ENCODE measurements at places on chromosomes 5 and 9. TPM values are rescaled to one million over a fixed set of nuclear protein-coding genes. Genes with fewer than 3 reads are reported as not detected.

- H3K4me1 ChIP-seq, result no peaks in the 10 kb centered on the region
- no peak overlapping the region for H3K27ac ChIP-seq
- H3K27me3 ChIP-seq, result no peaks in the 10 kb centered on the region
- no peak overlapping the region for H3K4me3 ChIP-seq
- no peak for DNase-seq
Observed at GRCh38 chr5:11984196-11984595, 80.0 kb upstream of the CTNND2 start.

GRCh38 chr9:95486318-95486717 is 30.5 kb downstream of the PTCH1 start:
- DNase-seq, result no peak
- no peaks in the 10 kb centered on the region for H3K4me1 ChIP-seq
- H3K36me3 ChIP-seq, result no peaks in the 10 kb centered on the region
- H3K4me3 ChIP-seq, result no peak overlapping the region

GRCh38 chr5:102664616-102665335 is 90.3 kb upstream of the PAM start:
- no peaks in the 10 kb centered on the region for H3K27me3 ChIP-seq
- H3K27ac ChIP-seq, result no peak overlapping the region
- no peak overlapping the region for H3K4me3 ChIP-seq
- no peaks in the 10 kb centered on the region for H3K36me3 ChIP-seq
- DNase-seq, result no peak

GRCh38 chr5:43416803-43417394 is 4.7 kb upstream of the CCL28 start:
- H3K4me3 ChIP-seq, result no peak overlapping the region
- H3K4me1 ChIP-seq, result no peaks in the 10 kb centered on the region
- no peaks in the 10 kb centered on the region for H3K27me3 ChIP-seq

- H3K4me3 ChIP-seq, result no peak overlapping the region
- no peak overlapping the region for H3K27ac ChIP-seq
- H3K4me1 ChIP-seq, result no peaks in the 10 kb centered on the region
- no peaks in the 10 kb centered on the region for H3K27me3 ChIP-seq
- DNase-seq, result no peak
- H3K36me3 ChIP-seq, result no peaks in the 10 kb centered on the region
Observed at GRCh38 chr5:63727583-63727982, 234.7 kb downstream of the HTR1A start.

DNA sequence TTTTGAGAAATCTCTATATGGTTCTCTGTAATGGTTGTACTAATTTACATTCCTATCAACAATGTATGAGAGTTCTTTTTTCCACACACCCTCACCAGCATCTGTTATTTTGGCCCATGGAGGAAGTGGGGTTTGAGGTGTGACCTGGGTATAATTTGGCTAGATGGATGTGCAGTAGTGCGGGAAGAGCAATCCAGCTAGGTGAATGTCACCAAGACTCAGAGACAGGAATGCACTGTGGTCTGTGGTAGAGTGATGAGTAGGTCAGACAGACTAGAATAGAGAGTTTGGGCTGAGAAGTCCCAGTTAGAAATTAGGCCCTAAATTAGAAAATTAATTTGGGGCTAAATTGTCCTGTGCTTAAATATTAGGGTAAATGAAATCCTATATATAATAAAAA is 32.8 kb upstream of the PIP5K1B start:
- H3K36me3 ChIP-seq, result no peaks in the 10 kb centered on the region
- no peak for DNase-seq

DNA sequence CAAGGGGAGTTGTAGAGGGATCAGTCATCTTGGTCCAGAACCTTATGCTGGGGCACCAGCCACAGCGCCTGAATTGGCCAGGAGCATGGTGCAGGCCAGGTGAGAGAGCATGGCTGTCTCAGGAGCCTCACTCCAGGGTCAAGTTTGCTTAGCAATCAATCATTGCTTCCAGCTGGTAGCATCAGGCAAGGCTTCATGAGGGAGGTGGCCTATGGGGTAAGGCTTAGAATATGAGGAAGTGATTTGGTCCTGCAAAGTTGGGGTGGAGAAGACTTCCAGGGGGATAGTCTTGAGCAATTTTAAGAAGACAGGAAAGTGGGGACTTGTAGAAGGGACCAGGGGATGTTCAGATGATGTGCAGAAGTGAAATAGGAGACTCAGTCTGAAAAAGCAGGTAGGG is 53.9 kb upstream of the PITX1 start:
- no peak overlapping the region for H3K27ac ChIP-seq
- no peaks in the 10 kb centered on the region for H3K4me1 ChIP-seq
- H3K27me3 ChIP-seq, result no peaks in the 10 kb centered on the region
- H3K4me3 ChIP-seq, result no peak overlapping the region
- peak; percentile 8 for DNase-seq
- no peaks in the 10 kb centered on the region for H3K36me3 ChIP-seq

GRCh38 chr5:53052499-53052898 is 57.1 kb downstream of the MOCS2 start:
- no peaks in the 10 kb centered on the region for H3K36me3 ChIP-seq
- H3K27ac ChIP-seq, result no peak overlapping the region
- H3K27me3 ChIP-seq, result no peaks in the 10 kb centered on the region
- H3K4me3 ChIP-seq, result no peak overlapping the region

DNA sequence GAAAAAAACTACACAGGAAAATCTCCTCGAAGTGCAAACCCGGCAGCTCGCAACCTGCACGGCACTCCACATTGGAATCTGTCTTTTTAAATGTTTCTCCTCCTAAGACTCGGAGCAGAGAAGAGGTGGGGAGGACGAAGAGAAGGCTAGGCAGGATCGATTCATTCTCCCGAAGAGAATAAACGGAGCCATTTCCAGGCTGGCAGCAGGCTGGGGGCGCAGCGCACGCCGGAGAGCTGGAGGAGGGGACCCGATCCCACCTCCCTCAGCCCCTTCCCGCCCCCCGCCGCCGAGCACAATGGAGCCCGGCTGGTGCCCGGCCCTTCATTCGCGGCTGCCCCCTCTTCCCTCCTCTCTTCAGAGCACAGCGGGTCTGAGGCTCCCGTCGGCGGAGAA is 628 bp downstream of the HOMER1 start:
- H3K36me3 ChIP-seq, result no peaks in the 10 kb centered on the region
- peak overlapping the region; percentile 94 for H3K27ac ChIP-seq
- H3K4me1 ChIP-seq, result peaks cover 5% of the 10 kb centered on the region

- no peaks in the 10 kb centered on the region for H3K36me3 ChIP-seq
- H3K27me3 ChIP-seq, result no peaks in the 10 kb centered on the region
- no peaks in the 10 kb centered on the region for H3K4me1 ChIP-seq
- no peak for DNase-seq
Observed at GRCh38 chr5:95274011-95274410, 10.9 kb downstream of the MCTP1 start.

DNA sequence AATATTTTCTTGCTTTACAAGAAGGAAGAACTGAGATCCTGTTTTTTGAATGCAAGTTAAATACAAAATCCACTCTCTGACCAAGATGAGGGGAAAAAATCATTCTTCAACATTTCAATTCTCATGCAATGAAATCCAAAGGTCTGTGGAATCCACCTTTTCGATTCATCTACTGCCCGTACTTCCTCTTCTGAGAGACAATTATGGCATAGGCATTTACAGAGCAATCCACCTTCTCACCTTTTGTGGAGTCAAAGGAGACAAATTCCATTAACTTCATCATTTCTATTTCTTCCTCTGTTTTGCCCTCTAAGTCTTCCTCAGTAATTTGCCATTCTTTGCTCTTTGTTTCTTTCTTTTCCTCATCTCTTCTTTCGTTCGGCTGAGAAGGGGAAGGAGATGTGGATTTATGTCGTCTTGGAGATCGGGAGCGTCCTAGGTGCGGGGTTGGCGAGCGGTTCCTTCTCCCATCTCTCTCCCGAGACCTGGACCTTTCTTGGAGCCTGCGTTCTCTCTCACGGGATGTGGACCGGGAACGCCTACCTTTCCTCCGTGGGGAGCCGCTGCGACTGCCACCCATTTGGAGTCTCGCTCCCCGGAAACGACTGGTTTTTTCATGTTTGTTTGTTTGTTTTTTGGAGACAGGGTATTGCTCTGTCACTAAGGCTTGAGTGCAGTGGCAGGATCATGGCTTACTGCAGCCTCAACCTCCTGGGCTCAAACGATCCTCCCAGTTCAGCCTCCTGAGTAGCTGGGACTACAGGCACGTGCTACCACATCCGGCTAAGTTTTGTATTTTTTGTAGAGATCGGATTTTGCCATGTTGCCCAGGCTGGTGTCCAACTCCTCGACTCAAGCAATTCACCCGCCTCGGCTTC is 24.3 kb upstream of the AFF4 start:
- no peaks in the 10 kb centered on the region for H3K36me3 ChIP-seq
- H3K27me3 ChIP-seq, result no peaks in the 10 kb centered on the region
- H3K4me3 ChIP-seq, result no peak overlapping the region
- H3K4me1 ChIP-seq, result no peaks in the 10 kb centered on the region

GRCh38 chr5:168217497-168217896 is 73.9 kb upstream of the WWC1 start:
- H3K4me1 ChIP-seq, result no peaks in the 10 kb centered on the region
- no peak overlapping the region for H3K27ac ChIP-seq
- no peaks in the 10 kb centered on the region for H3K36me3 ChIP-seq
- H3K4me3 ChIP-seq, result no peak overlapping the region
- no peaks in the 10 kb centered on the region for H3K27me3 ChIP-seq

- H3K4me1 ChIP-seq, result peaks cover 23% of the 10 kb centered on the region
- DNase-seq, result no peak
- peak within 1 kb of the TSS; percentile 66 for H3K27ac ChIP-seq
- H3K27me3 ChIP-seq, result no peaks in the 10 kb centered on the region
- peak within 1 kb of the TSS; percentile 65 for H3K4me3 ChIP-seq
Observed at GRCh38 chr9:136327304-136327974, at the start of gene GPSM1. TSS of gene GPSM1 (plus strand) at chr9:136327539. CDS start at chr9:136327696, 157 bp downstream.

DNA sequence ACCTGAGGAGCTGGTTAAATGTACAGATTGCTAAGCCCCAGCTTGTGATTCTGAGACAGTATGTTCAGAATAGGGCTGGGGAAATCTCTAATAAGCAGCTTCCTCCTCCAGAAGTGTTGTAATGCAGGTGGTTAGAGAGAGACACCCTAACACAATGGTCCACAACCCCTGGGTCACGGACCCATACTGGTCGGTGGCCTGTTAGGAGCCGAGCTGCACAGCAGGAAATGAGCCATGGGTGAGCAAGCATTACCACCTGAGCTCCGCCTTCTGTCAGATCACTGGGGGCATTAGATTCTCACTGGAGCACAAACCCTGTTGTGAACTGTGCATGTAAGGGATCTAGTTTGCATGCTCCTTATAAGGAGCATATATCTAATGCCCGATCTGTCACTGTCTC is 61.8 kb downstream of the SLC36A1 start:
- DNase-seq, result no peak
- no peak overlapping the region for H3K4me3 ChIP-seq
- H3K27ac ChIP-seq, result no peak overlapping the region
- H3K27me3 ChIP-seq, result no peaks in the 10 kb centered on the region
- H3K36me3 ChIP-seq, result no peaks in the 10 kb centered on the region

- H3K4me3 ChIP-seq, result no peak overlapping the region
- H3K27me3 ChIP-seq, result no peaks in the 10 kb centered on the region
- H3K27ac ChIP-seq, result no peak overlapping the region
- no peaks in the 10 kb centered on the region for H3K36me3 ChIP-seq
- DNase-seq, result no peak
Observed at GRCh38 chr5:139644001-139644456, 4.1 kb upstream of the CXXC5 start.

DNA sequence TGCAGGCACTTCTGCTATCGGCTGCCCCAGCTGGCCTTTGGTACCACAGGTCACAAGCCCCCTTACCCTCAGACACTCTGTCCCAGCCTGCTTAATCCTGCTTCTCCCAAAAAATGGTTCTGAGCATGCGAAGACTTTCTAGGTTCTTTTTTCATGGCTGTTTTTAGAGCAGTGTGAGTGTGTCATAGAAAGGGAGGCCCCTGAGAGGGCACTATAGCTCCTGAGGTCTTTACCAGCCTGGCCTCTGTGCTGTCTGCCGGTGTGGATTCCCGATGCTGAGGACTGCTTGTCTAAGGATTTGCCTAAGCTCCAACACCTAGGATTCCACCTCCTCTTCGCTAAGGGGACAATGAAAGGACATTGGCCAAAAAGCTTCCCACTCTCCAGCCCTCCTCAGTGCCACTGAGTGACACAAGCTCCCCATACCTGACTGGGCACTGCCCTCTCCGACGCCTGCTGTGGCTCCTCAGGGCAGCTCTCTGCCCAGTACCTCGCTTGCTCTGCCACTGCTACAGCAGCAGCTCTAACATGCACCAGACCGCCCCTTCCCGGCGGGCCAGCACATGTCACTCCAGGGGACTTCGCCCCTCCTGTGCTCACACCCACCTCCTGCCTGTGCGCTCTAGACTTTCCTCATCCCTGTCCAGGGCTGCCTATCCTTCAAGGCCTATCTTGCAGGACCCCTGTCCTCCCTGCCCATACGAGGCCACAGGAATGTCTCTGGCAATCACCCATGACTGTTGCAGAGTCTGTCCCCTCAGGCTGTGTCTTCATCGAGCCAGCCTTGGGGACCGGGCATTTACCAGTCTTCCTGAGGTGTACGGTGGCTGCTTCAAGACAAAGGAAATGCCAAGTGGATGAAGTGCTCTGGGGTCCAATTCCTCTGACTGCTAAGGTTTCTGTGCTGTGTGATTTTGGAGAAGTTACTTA is 21.0 kb downstream of the MACROH2A1 start:
- H3K36me3 ChIP-seq, result no peaks in the 10 kb centered on the region
- no peak overlapping the region for H3K4me3 ChIP-seq
- DNase-seq, result no peak
- no peaks in the 10 kb centered on the region for H3K27me3 ChIP-seq
- H3K27ac ChIP-seq, result no peak overlapping the region

QRFP gene
- not detected for total RNA-seq

MELK gene
- total RNA-seq, result 1.2 TPM

TAF11L5 gene
- not detected for total RNA-seq

FAM153A gene
- total RNA-seq, result 3.3 TPM

MLANA gene
- total RNA-seq, result not detected

MYOT gene
- total RNA-seq, result 4.3 TPM

NACC2 gene
- total RNA-seq, result 24.3 TPM

PSD2 gene
- total RNA-seq, result not detected

HAND1 gene
- 0.54 TPM for total RNA-seq

DNAI1 gene
- not detected for total RNA-seq

OR1Q1 gene
- total RNA-seq, result not detected

CYLC2 gene
- not detected for total RNA-seq

PCDHA13 gene
- total RNA-seq, result 0.27 TPM

NKD2 gene
- total RNA-seq, result 3.3 TPM

GAPT gene
- 0.67 TPM for total RNA-seq

PFDN1 gene
- total RNA-seq, result 118 TPM
